ENCODE measurements at places on chromosomes 2 and 18. TPM values are rescaled to one million over a fixed set of nuclear protein-coding genes. Genes with fewer than 3 reads are reported as not detected.

The CELF4 gene
- not detected for total RNA-seq

The EPC2 gene
- total RNA-seq, result 20.8 TPM

The ABCG8 gene
- total RNA-seq, result not detected

The PFN4 gene
- total RNA-seq, result 0.30 TPM

DNA sequence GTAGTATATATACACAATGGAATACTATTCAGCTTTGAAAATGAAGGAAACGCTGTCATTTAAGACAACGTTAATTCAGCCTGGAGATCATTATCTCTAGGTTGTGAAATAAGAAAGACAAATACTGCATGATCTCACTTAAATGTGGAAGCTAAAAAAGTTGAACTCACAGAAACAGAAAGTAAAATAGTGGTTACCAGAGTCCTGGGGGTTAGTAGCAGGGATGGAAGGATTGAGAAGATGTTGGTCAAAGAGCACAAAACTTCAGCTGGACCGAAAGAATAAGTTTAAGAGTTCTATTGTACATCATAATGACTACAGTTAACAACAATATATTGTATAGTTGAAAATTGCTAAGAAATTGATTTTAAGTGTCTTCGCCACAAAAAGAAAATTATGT lies 670.3 kb downstream of the NR4A2 start:
- no peaks in the 10 kb centered on the region for H3K4me1 ChIP-seq
- no peak overlapping the region for H3K4me3 ChIP-seq
- no peak for DNase-seq
- no peak overlapping the region for H3K27ac ChIP-seq
- no peaks in the 10 kb centered on the region for H3K36me3 ChIP-seq

GRCh38 chr18:37266290-37266689 lies 299.3 kb downstream of the CELF4 start:
- peaks cover 5% of the 10 kb centered on the region for H3K27me3 ChIP-seq
- H3K4me1 ChIP-seq, result no peaks in the 10 kb centered on the region
- no peak overlapping the region for H3K4me3 ChIP-seq
- H3K36me3 ChIP-seq, result no peaks in the 10 kb centered on the region
- DNase-seq, result no peak

- H3K27ac ChIP-seq, result no peak overlapping the region
- H3K27me3 ChIP-seq, result peaks cover 2% of the 10 kb centered on the region
- no peaks in the 10 kb centered on the region for H3K4me1 ChIP-seq
- DNase-seq, result no peak
Measured at GRCh38 chr18:45066886-45067285, 386.2 kb downstream of the SETBP1 start.

DNA sequence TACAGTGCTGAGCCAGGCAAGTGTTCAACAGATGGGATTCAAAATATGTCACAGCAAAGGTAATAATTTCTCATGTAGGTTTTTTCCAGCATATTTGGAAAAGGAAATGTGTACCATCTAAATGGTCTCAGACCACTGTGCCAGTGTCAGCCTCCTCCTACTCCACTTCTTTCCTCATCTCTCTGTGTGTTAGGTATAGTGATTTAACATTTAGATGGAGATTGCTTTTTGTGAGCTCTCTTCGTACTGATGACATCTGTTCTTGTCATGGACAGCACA lies 80.9 kb upstream of the TSPYL6 start:
- peaks cover 13% of the 10 kb centered on the region for H3K27me3 ChIP-seq
- DNase-seq, result no peak
- H3K36me3 ChIP-seq, result no peaks in the 10 kb centered on the region
- no peak overlapping the region for H3K4me3 ChIP-seq
- no peaks in the 10 kb centered on the region for H3K4me1 ChIP-seq

DNA sequence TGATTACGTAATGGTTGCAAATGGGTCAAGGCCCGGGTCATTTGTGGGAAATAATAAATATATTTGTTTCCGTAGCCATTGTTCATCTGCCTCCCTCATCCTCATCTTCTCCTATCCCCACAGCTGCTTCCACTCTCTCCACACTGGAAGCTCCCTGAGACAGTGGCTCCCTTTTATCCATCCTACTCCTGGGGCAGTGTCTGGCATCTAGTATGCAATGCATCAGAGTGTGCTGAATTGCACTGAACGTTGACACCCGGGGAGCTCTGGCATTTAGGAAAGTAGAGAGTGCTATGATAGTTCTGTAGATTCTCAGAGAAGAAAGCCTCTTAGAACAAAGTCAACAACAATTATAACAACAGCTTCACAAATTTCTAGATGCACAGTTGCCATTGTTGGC lies 45.5 kb upstream of the NAB1 start:
- no peaks in the 10 kb centered on the region for H3K27me3 ChIP-seq
- H3K27ac ChIP-seq, result no peak overlapping the region
- H3K36me3 ChIP-seq, result no peaks in the 10 kb centered on the region

- H3K27me3 ChIP-seq, result no peaks in the 10 kb centered on the region
- peaks cover 13% of the 10 kb centered on the region for H3K36me3 ChIP-seq
- H3K4me1 ChIP-seq, result peaks cover 34% of the 10 kb centered on the region
- H3K27ac ChIP-seq, result peak within 1 kb of the TSS; percentile 100
- peak; percentile 100 for DNase-seq
Measured at GRCh38 chr2:44168681-44169154, at the start of gene PPM1B. PPM1B (plus strand) TSS chr2:44168875; CDS start chr2:44201200, 32,325 bp downstream.

DNA sequence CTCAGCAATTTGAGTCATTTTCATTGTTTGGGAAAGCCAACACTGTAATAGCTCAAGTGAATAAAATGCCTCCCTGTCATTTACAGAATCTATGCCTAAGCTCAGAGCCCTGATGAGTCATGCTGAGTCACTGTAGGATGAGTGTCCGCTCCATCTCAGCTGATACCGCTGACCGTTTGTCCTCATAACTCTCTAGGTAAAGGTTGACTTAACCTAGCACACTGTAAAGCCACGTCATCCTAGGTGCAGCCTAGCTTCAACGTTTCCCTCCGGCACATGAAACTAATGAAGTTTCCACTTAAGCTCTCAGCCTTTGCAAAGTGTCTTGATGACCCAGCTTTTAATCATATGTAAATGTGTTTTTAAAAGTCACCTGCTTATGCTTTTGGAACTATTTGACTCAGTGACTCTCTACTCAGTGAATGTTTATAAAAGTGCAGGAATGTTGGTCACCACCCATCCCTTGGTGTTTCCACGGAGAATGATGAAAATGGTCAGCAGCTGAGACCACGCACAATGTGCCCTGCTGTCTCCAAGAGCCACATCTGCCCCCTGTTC lies 154.0 kb downstream of the PMAIP1 start:
- H3K4me1 ChIP-seq, result no peaks in the 10 kb centered on the region
- H3K36me3 ChIP-seq, result no peaks in the 10 kb centered on the region
- peaks cover 2% of the 10 kb centered on the region for H3K27me3 ChIP-seq
- DNase-seq, result no peak

DNA sequence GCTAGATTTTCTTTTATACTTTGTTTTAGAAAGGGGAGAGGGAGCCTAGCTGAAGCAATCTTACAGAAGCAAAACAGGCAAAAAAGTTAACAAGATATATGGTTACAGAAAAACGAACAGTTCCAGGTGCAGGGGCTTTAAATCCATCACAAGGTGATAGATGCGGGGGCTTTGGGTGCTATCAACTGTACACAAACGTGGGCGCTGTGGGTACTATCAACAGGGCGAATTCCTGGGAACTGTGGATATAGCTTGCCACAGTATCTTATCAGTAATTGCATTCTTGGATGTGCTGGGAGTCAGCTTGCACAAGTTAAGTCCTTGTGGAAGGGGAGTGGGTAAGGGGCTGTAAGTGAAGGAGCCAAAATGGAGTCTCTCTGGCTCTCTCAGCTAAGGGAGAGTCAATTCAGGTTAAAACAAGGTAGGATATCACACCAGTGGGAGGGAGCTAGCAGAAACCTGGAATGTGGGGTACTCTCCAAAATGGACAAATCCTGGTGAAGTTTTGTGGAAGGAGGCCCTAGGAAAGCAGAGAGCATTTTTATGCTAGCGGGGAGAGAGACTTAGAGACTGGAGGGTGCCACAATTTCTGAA lies 325.8 kb upstream of the SPHKAP start:
- no peaks in the 10 kb centered on the region for H3K36me3 ChIP-seq
- no peak for DNase-seq
- H3K27me3 ChIP-seq, result no peaks in the 10 kb centered on the region
- H3K4me1 ChIP-seq, result no peaks in the 10 kb centered on the region
- H3K27ac ChIP-seq, result no peak overlapping the region

GRCh38 chr18:70645971-70646370 lies 357.1 kb downstream of the SOCS6 start:
- H3K4me1 ChIP-seq, result peaks cover 18% of the 10 kb centered on the region
- no peak overlapping the region for H3K27ac ChIP-seq
- H3K36me3 ChIP-seq, result no peaks in the 10 kb centered on the region
- H3K4me3 ChIP-seq, result no peak overlapping the region
- no peaks in the 10 kb centered on the region for H3K27me3 ChIP-seq
- DNase-seq, result no peak

DNA sequence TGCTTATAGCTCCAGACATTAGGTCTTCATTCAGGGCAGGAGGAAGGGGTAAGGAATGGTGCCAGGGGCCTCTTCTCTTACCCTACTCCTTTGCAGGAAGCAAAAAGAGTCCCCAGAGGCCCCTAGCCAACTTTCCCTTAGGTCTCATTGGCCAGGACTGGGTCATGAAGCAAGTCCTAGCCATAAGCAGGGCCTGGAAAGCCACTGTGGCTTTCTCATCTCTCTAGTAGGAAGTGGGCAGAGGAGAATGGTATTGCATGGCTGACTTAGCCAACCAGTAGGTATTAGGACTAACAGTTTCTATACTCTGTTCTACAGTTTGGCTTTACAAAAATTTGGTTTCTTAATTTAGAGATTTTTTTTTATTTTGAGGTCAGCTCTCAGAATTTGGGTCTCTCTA lies 4.8 kb downstream of the FAM228A start:
- H3K27ac ChIP-seq, result no peak overlapping the region
- H3K4me3 ChIP-seq, result no peak overlapping the region
- H3K4me1 ChIP-seq, result peaks cover 4% of the 10 kb centered on the region
- H3K36me3 ChIP-seq, result no peaks in the 10 kb centered on the region

All from activated CD4-positive, alpha-beta T cell treated with anti-CD3 and anti-CD28 coated beads for 36 hours (primary cell).